ENCODE measurements at places on chromosomes 13 and 19.
A peak's percentile ranks its signal among the peaks of the same experiment; 100 is the strongest.

GRCh38 chr13:49441846-49442245, 2.0 kb downstream of the CAB39L start:
- H3K27me3 ChIP-seq = no peaks in the 10 kb centered on the region
- H3K4me3 ChIP-seq = no peak overlapping the region
- H3K4me1 ChIP-seq = no peaks in the 10 kb centered on the region
- H3K36me3 ChIP-seq = no peaks in the 10 kb centered on the region
- H3K27ac ChIP-seq = no peak overlapping the region
- no peak for DNase-seq

- DNase-seq = peak; percentile 57
- H3K4me1 ChIP-seq = peaks cover 27% of the 10 kb centered on the region
- H3K27me3 ChIP-seq = no peaks in the 10 kb centered on the region
- H3K4me3 ChIP-seq = peak overlapping the region; percentile 81
- H3K36me3 ChIP-seq = no peaks in the 10 kb centered on the region
Observed at GRCh38 chr19:1206150-1206863, 729 bp downstream of the STK11 start.

GRCh38 chr13:37448153-37448552, 150.4 kb downstream of the POSTN start:
- no peaks in the 10 kb centered on the region for H3K4me1 ChIP-seq
- no peak overlapping the region for H3K4me3 ChIP-seq
- DNase-seq = no peak

DNA sequence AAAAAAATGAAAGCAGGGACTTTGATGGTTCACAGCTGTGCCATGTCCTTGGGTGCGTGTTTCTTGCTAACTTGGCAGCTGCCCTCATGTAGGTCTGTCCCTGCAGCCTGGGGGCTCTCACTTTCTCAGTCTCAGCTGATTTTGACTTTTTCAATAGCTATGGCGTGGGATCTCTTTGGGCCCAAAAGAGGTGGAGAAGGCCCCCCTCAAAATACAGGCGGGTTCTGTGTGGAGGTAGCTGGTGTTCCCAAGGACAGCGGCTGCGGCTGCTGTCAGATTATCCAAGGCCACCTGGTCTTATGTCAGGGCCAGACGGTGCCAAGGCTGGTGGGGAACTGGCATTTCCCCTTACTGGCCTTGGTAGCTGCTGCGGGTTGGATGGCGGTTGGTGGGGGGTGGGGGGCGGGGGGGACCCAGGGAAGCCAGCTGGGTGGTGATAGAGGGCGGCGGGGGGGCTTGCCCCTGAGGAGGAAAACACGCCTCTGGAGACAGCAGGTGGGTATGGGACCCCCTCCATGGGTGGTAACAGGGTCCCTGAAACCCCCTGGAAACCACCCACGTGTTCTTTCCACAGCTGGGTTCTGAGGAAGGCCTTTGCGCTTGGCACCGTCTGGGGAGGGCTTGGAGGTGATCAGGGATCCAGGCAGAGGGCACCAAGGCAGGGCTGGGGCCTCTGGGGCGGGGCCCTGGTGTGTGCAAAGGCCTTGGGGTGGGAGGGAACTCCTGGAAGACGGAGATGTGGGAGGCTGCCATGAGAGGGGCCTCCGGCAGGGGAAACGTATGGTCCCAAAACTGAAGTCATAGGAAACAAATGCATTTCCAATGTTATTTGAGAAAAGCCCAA, 4.1 kb downstream of the TIMM13 start:
- no peak for DNase-seq
- H3K27ac ChIP-seq = no peak overlapping the region
- no peaks in the 10 kb centered on the region for H3K36me3 ChIP-seq
- peaks cover 11% of the 10 kb centered on the region for H3K4me1 ChIP-seq
- H3K27me3 ChIP-seq = no peaks in the 10 kb centered on the region
- H3K4me3 ChIP-seq = no peak overlapping the region

- H3K4me1 ChIP-seq = no peaks in the 10 kb centered on the region
- no peak for DNase-seq
- no peak overlapping the region for H3K27ac ChIP-seq
- no peak overlapping the region for H3K4me3 ChIP-seq
Observed at GRCh38 chr13:28056970-28057712, 43.2 kb downstream of the FLT3 start.

GRCh38 chr13:101726681-101727080, 274.2 kb downstream of the ITGBL1 start:
- no peak overlapping the region for H3K4me3 ChIP-seq
- no peak overlapping the region for H3K27ac ChIP-seq
- H3K27me3 ChIP-seq = no peaks in the 10 kb centered on the region
- no peaks in the 10 kb centered on the region for H3K36me3 ChIP-seq
- H3K4me1 ChIP-seq = no peaks in the 10 kb centered on the region

DNA sequence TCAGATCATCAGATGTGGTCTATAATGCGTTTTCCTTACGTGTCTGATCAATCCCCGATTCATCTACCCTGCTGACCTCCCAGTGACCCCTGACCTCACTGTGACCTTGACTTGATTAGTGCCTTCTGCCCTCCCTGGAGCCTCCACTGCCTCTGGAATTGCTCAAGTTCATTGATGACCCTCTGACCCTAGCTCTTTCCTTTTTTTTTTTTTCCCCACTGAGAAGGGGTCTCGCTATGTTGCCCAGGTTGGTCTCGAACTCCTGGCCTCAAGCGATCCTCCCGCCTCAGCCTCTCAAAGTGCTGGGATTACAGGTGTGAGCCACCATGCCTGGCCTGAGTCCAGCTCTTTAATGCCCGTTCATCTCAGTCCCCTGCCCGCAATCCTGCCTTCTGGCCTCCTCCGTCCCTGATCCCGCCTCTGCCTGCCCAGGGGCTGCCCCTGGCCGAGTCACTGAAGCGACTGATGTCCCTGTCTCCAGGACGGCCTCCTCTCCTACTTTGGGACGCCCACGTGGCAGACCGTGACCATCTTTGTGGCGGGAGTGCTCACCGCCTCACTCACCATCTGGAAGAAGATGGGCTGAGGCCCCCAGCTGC, 4.0 kb upstream of the FTL start:
- peaks cover 9% of the 10 kb centered on the region for H3K36me3 ChIP-seq
- no peak for DNase-seq
- H3K27me3 ChIP-seq = no peaks in the 10 kb centered on the region
- H3K4me1 ChIP-seq = no peaks in the 10 kb centered on the region

GRCh38 chr13:56561327-56561726, 579.4 kb upstream of the PRR20A start:
- H3K27ac ChIP-seq = no peak overlapping the region
- H3K4me3 ChIP-seq = no peak overlapping the region
- no peaks in the 10 kb centered on the region for H3K27me3 ChIP-seq
